Jurkat, Clone E6-1 (cell line): ENCODE measurements at places on chromosomes 3 and 15.

- DNase-seq = no peak
These were observed 150.3 kb downstream of the SAMMSON start for GRCh38 chr3:70149714-70150400.

- DNase-seq = no peak
These were observed 23.1 kb upstream of the MITF start for GRCh38 chr3:69716119-69716518.

DNA sequence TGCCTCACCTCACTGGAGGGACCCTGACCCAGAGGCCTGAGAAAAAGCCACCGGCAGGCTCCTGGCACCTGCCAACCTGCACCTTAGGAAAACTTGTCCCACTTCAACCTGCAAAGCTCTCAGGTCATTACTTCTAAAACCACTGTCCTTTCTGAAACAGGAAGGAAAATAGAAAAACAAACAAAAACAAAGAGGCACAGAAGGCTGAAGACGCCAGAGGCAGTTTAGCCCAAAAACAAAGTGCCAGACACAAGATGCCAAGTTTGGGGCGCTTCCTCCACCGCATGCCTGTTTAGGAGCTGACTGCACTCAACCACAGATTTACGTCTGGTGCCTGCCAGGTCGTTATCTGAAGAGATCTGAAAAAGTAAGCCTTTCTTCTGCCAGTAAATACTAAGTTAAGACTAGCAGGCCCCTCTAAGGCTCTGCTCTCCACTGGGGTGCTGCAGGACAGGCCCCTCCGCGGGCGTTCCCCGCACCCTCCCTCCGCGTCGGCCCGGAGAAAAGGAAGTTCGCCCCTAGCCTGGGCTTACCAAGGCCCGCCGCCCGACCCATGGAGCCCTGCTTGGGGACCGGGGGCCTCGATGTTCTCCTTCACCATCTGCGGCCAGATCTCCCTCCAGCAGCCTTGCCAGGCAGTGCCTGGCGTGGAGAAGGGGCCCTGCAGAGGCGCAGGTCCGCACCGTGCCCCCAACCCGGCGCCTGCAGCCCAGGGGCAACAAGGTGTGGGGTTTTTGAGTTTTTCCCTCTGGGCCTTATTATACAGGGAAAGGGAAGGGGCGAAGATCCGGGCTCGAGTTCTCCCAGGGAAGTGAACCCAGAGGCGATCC lies 1.3 kb downstream of the GOLGA8A start:
- DNase-seq = peak; percentile 5

DNA sequence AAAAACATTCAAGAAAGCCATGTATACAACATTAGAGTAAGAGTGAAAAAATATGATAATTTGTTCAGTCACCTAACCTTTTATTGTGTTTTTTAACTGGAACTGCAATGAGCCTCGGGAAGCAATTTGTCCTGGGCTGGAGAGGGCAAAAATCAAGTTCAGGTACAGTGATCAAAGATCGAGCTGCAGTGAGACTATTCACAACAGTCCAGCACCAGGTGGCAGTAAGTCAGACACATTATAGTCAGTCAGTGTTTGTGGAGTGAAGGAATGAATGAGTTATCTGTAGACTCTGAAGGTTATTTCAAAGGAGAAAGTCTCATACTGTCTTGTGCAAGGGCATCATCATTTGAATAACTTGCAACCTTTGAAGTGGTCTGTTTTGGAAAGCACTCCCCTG lies 116.6 kb downstream of the CHDH start:
- DNase-seq = no peak

DNA sequence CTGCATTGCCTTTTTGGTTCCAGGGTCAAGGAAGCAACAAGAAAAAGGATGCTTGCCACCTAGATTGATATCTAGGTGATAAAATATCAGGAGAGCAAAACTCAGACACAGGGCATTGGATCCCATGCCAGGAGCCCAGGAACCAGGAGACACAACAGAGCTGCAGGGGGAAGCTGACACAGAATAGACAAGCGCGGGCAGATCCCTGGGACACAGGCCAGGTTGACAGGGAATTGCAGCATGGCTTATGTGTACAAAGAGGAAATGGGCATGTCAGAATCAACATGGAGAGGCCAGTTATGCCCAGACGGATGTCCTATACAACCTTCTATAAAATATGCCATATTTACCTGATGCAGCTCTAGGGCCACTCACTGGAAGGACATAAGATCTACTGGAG lies 84.2 kb downstream of the SEMA6D start:
- DNase-seq = no peak

- no peak for DNase-seq
These were observed 12.8 kb upstream of the CRBN start for GRCh38 chr3:3192286-3192675.

GRCh38 chr3:167350245-167350862 lies 29.7 kb downstream of the ZBBX start:
- DNase-seq = peak; percentile 12
